ENCODE measurements at places on chromosomes 4 and X.

DNA sequence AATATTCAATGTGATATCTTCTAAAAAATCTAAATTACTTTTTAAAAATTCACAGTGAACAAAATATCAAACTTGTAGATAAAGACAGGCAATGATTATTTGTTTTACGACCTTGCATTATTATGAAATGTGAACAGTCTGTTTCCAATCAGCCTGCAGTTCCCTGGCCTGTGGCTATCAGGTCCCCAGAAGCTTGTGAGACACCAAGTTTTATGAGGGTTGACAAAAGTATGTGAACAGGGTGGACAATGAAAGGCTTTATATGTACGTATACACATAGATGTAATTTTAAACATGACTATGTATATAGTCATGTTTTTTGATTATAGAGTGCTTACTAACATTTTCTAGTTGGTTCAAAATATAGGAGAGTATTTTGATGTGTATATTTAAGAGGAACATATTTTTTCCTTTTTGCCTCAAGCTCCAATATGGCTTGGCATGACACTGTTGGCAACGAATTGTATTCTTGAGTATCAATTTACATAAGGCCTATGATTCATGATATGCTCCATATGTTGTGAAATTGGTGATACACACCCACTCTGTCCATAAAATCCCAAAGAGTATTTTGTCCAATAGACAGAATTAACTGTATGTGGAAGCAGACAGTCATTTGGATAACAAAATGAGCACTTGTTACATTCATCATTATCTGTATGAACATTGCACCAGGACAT, 55.7 kb downstream of the BTC start:
- DNase-seq, result peak; percentile 11

GRCh38 chr4:2085496-2085901, 26.4 kb downstream of the NAT8L start:
- no peak for DNase-seq

- no peak for DNase-seq
Observed at GRCh38 chr4:35038845-35039244, 1205.5 kb downstream of the ARAP2 start.

DNA sequence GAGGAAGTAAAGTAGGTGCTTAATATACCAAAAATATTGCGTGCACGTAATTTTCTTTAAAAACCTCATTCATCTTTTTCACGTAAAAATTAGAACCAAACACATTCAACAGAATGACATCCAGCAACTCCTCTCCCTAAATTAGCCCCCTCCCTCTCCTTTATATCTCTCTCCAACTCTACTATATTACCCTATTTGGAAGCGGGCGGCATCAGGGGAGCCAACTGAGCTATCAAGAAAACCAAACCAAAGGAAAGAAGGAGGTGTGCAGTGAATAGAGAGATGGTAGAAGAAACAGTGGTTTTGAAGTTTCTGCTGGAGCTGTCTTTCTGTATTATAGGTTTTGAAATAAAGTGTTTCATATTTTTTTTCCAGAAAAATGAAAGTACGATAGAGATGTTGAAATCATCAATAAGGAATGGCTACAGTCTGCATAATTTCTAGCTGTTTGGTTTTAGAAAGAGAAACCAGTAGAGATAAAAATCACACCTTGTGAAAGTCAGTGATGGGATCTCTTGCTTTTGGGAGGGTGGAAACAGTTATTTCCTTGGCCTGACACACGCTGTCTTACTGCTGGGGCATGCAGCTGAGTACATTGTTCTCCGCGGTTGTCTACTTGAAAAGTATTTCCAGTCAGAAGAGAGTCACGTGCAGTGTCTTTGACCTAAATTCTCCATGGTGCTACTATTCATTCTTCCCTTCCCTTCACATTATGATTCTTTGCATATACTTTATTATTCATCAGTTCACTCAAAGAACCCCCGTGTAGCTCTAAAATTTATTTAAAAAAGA, 94.1 kb upstream of the WDR17 start:
- DNase-seq, result no peak

- DNase-seq, result peak; percentile 30
Observed at GRCh38 chr4:128159967-128160366, 98.9 kb downstream of the LARP1B start.

GRCh38 chr4:139227729-139228404, 50.8 kb upstream of the ELF2 start:
- DNase-seq, result no peak

DNA sequence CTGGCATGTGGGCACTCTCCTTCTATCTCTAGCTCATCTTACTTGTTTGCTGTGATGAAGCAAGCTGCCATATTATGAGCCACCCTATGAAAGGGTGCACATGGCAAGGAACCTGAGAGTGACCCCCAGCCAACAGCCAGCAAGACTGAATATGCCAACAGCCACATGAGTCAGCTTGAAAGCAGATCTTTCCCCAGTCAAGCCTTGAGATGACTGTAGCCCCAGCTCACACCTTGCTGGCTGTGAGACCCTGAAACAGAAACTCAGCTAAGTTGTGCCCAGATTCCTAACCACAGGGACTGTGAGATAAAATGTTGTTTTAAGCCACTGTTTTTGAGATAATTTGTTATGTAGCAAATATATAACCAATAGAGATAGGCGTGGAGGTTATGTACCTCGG, 36.2 kb downstream of the KDM5C start:
- DNase-seq, result no peak

DNA sequence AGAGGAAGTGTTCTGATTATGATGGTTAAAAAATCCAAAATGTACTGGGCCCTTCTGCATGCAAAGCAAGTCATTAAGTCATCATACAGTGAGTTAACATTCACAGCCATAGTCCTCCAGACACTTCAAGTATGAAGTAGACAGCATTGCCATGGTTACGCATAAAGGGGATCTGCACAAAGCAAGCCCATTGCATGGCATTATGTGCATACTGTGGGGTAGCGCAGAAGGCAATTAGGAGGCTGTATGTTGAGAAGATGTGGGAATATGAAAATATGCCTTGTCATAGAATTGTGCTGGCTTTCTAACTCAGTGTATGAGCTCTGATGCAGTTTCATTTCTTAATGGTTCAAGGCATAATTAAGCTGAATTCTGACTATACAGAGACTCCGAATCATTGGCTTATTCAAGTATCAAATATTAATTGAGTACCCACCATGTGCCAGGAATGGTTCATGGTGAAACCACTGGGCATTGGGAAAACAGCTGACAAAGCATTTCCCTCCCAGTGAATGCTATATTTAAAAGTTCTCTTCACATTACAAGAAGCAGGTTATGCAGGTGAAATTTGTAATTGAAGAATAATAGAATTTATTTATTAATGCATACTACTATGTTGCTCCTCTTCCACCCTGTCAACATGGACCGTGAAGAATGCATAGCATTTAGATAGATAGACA, 588.9 kb downstream of the ZNF674 start:
- no peak for DNase-seq

DNA sequence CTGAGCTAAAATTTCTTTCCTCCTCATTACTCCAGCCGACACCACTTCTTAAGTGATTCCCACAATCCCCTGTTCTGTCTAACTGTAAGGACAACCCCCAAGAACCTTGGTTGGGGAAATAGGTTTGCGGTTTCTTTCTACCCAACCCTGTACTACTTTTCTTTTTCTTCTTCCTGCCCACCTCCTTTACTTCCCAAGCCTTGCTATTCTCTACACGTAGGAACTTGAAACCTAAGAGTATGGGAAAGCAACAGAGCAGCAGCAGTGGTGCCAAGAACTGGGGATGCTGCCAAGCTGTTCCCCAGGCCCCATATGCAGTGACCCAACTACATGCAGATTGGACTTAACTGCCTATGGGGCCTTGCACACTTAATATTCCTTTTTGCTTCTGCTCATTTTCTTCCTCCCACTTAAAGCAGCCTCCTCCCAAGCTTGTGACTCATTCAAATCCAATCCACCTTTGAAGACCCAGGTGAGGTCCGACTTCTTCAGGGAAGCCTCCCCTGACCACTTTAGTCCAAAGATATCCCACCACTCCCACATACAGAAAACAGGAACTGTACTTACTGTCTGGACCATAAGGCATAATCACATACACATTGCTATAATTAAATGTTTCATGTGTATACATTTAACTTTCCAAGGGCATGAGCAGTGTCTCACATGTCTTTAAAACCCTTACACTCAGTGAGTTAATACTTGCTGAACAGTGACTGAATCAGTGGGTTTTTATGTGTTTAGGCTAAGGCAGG, 1.7 kb downstream of the FAM120C start:
- no peak for DNase-seq

DNA sequence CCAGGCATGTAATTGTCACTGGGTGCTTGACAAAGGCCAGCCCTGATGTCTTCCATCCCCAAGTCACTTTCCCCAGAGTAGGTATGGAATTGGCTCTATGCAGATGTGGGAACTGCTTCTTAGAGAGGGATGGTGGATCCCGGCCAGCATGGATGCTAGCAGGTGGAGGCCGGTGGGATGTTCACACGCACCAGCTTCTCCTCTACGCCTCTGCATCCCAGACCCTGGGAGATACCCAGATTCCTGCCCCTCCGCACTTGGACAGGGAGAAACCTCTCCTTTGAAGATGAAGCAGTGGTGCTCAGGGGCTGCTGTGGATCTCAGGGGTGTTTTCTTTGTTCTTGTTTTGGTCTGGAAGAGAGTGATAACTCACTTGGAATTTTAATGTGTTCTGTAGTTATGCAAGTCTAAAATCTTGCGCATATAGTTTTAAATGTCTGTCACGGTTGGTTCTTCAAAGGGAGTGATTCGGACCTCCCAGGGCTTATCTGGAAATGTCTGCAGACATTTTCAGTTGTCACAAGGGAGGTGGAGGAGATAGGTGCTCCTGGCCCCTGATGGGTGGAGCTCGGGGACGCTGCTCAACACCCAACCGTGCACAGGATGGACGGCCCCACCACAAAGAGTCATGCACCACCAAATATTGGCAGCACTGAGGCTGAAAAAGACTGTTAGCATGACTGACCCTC, 308.0 kb downstream of the DHRSX start:
- no peak for DNase-seq

- no peak for DNase-seq
Observed at GRCh38 chr4:30385650-30386049, 334.5 kb upstream of the PCDH7 start.

- no peak for DNase-seq
Observed at GRCh38 chr4:123606946-123607542, 210.4 kb downstream of the SPRY1 start.

- DNase-seq, result no peak
Observed at GRCh38 chr4:174928174-174928573, 10.0 kb downstream of the ADAM29 start.

GRCh38 chr4:70239131-70239883, 3.1 kb upstream of the CSN3 start:
- no peak for DNase-seq

- DNase-seq, result no peak
Observed at GRCh38 chrX:42714981-42715700, 62.8 kb downstream of the PPP1R2C start.

DNA sequence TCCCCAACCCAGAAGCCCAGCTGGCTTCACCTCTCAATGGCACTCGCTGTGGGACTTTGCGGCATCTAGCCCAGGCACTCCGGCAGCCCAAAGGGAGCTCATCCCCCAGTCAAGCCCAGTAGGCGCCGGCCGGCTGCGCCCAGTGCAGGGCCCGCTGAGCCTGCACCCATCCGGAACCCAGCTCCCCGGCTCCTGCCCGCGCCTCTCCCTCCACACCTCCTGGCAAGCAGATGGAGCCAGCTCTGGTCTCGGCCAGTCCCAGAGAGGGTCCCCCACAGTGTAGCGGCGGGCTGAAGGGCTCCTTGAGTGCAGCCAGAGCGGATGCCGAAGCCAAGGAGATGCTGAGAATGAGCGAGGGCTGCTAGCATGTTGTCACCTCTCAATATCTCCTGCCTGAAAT, 116.8 kb upstream of the UGT8 start:
- DNase-seq, result no peak

DNA sequence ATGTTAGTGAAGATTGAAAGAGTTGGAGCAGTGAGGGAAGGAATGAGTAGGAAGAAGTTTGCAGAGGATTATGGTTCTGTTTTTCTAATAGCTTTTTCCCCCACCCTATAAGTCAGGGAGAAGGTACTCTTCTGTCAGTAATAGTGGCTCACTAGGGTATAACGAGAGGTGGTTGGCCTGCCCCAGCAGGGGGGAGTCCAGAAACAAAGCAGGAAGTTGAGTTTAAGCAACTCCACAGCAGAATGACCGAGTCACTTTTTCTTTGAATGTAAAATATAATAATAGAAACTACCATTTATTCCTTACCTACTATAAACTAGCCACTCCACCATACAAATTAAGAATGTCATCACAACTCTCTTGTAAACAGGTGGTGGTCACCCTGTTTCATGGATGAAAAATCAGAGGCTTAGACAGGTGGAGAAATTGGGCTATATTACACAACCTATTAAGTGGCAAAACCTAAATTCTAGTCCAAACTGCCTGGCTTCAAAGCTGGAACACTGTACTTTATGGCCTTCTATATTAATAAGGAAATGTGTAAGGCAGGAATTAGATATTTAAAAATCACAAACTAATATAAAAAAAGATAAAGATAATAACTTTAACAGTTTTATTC, 21.9 kb downstream of the AP1AR start:
- DNase-seq, result no peak

DNA sequence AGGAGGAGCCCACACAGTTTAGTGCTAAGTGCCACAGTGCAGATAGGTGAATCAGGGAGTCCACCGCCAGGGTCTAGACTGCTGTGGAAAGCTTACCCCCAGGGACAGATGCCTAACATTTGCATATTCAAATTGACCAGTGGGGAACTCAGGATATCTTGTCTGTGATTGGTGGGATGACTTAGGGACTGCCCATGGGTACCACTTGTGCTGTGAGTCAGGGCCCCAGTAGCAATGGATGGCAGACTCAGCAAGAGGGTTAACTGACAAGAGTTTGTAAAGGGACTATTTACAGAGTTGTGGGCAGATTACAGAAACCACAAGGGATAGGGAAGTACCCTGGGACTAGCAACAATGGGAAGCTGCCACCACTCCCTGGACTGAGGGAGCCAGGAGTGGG, 282.1 kb downstream of the BCOR start:
- DNase-seq, result no peak

DNA sequence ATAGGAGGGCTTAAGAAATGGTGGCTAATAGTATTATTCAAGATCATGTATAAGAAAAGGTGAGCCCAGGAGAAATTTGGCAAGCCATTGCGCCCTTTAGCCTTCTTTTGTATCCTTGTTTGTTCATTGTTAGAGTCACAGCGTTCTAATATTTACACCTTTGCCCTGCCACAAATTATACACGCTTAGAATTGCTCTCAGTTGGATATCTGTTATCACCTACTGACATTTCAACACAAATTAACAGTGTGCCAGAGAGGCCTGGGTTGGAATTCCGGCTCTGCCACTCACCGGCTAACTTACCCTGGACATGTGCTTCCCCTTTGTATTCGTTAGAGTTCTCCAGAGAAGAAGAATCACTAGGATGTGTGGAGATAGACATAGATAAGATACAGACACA, 148.7 kb upstream of the KIT start:
- DNase-seq, result no peak

GRCh38 chr4:100288811-100289529, 98.7 kb upstream of the DDIT4L start:
- DNase-seq, result no peak
